ENCODE measurements at places on chromosomes 12 and 14.

DNA sequence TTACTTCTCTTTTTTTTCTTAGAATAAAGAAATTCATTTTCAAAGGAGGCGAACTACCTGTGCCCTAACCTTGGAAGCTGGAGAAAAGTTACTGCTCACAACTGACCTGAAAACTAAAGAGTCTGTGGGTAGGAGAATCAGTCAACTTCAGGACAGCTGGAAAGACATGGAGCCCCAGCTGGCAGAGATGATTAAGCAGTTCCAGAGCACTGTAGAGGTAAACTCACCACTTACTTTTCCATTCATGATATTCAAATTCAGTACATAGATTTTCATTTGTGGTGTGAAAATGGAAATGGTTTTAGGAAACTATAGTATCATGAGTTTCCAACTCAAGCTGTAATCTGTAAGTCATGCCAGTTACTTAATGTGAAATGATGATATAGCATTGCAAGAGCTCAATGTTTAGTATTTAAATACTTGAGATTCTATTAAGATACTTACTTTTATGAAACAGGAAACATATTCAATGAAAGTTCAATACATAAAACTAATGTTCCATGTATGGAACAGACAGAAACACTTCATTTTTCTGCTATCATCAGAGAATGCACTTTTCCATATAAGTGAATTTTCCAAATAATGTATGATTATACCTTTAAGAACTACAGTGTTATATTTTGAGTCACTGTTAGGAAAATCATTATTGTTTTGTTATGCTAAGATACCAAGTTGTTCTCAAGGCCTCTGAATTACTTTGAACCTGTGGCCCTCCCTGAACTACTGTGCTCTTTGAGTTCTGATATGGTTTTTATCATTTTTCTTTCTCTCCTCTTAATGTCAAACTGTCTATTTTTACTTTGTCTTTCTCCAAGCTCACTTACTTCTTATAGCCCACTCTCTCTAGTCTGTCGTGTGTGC is 119.0 kb downstream of the ESR2 start:
- DNase-seq = no peak

GRCh38 chr12:59115995-59116394 is 195.7 kb upstream of the LRIG3 start:
- no peak for DNase-seq

DNA sequence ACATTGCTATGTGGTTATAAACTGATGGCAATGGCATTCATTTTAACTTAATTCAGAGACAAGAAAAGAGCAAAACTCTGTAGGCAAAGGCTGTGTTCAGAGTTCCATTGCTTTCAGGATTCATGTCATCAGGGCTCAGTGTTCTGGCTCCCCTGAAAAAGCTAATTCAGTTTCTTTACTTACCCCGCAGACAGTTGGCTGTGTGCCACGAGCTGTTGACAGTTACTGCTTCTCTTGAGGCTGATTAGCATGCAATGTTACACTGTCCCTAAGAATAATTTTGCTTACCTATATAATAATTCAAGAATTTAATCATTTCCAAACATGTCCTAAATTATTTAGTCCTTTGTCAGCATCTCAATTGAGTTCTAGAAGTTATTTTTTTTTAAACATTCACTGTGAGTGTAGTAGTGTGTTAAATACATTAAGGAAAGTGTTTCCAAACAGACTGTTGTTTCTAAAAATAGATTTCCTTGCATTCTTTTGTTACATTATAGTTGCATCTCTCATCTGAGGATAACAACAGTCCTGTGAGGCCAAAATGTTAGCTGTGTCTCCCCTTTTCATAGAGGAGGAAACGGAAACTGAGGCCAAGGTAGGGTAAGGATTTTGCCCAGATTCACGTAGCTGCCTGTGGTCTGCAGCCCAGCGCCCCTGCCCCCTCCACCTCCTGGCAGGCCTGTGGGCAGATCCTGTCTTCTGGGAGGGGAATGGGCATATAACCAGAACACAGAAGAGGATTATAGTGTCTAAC is 98.6 kb downstream of the PELI2 start:
- DNase-seq = no peak

DNA sequence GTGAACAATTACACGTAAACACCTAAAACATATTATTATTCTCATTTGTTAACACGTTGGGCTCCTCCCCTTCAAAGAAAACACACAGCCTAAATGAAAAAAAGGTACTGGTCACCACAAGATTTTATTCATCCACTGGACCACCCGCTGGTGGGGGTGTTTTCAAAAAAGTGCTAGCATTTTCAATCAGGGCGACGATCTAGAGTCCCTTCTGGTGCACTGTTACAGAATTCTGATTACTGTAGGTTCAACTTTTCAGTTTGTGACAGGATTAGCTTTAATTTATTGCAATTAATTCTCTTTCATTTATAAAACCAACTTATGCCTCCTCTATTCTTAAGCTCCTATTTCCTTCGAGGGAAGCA is 443 bp downstream of the MAGOHB start:
- DNase-seq = no peak

GRCh38 chr14:55762595-55763232 is 182.7 kb downstream of the KTN1 start:
- peak; percentile 41 for DNase-seq

- no peak for DNase-seq
Measured at GRCh38 chr12:42990387-42990786, 400.8 kb upstream of the PRICKLE1 start.

DNA sequence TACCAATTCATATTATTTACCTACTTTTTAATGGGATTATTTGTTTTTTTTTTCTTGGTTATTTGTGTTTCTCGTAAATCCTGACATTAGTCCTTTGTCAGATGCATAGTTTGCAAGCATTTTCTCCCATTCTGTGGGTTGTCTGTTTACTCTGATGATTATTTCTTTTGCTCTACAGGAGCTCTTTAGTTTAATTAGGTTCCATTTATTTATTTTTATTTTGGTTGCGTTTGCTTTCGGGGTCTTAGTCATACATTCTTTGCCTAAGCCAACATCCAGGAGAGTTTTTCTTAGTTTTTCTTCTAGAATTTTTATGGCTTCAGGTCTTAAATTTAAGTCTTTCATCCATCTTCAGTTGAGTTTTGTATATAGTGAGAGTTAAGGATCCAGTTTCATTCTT is 289.9 kb downstream of the AKAP6 start:
- no peak for DNase-seq

DNA sequence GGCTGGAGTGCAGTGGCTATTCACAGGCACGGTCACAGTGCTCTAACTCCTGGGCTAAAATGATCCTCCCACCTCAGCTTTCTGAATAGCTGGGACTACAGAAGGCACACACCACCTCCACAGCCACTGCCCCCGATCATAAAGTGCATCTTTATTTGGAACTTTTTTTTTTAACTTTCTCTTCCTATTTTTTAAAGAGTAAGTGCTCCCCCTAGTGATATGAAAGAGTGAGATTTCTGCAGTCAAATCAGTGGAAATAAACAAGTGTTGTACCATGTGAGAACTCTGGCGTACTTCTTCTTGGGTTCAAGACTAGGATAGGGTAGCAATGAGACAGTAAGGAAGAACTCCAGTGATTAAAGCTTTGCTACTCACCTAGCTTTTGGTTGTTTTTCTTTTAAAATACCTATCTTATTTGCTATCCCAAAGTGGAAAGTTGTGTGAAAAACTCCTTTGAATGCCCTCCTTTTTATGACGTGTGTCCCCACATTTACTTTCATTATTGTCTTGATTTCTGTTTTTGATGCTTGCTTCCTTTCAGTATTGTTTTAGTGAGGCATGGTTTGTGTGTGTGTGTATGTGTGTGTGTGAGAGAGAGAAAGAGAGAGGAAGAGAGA is 6.6 kb downstream of the PPP4R4 start:
- DNase-seq = peak; percentile 77

DNA sequence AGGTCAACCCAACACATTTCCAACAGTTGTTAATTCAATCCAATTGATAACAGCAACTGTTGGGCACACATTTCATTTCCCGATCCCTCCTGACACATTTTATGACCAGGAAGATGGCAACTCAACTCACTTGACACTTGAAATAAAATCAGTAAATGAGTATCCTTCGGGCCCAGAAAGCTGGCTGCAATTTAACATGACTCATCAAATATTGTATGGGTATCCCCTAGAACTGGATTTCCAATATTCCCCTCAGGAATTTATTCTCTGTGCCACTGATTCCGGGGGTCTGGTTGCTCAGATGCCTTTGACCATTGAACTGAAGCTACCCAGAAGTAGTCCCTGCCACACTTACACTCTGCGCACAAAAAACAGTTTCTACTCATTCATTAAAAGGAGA is 42.1 kb downstream of the INTS13 start:
- no peak for DNase-seq

DNA sequence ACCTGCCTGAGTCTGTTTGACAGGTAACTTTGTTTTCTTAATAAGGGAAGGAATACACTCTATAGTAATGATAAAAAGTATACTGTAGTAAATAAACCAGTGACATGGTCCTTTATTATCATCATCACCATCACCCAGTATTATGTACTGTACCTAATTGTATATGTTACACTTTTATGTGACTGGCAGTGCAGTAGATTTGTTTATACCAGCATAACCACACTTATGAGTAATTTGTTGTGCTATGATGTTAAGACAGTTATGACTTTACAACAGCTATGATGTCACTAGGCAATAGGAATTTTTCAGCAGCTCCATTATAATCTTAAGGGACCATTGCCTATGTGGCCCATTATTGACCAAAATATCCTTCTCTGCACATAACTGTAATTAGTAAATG is 155.0 kb downstream of the NUBPL start:
- DNase-seq = no peak
